ENCODE measurements at places on chromosomes 4 and X.
A peak's percentile ranks its signal among the peaks of the same experiment; 100 is the strongest.

DNA sequence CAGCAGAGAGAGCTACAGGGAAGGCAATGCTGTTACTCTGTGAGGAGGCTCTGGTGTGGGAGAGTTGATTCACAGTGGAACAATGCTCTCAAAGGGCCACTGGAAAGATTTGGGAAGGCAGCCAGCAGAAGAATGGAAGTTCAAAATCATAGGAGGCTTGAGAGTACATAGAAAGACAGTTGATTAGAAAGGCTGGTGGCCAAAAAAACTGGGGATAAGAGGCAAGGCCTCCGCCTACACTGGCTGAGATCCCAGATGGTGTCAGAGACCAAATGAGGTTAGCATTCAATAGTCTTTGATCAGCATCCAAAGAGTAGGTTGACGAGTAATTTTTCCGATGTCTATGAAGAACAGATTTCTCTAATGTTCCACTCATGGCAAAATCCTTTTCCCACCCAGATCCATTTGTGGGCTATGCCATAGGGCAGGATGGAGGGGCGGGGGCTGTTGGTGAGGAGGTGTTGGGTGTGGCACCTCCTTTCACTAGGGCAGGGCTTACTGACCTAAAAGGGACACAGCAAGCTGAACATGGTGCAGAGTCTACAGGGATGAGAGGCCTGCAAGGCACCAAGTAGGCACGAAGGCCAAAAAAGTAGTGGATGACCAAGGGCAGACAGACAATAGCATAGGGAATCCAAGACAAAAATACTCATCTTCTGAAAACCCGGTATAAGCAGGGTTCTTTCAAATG is 15.1 kb downstream of the TEC start:
- no peak for DNase-seq

DNA sequence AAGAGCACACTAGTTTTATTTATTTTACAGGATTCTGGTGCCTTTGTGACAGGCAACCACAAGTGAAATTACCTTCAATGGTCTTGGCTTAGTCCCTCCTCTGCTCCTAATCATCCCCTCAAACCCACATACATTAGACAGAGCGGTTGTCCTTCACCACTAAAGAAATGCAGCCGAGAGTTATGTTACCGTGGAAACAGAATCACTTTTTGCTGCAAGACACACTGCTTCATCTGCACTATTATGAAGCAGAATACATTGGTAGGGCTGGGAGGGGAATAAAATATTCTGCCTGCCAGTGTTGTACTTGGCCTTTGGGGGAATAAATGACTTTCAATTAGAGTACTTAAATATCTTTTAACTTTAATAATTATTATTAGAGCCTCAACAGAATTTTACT is 75.2 kb downstream of the ARHGEF38 start:
- DNase-seq: no peak

DNA sequence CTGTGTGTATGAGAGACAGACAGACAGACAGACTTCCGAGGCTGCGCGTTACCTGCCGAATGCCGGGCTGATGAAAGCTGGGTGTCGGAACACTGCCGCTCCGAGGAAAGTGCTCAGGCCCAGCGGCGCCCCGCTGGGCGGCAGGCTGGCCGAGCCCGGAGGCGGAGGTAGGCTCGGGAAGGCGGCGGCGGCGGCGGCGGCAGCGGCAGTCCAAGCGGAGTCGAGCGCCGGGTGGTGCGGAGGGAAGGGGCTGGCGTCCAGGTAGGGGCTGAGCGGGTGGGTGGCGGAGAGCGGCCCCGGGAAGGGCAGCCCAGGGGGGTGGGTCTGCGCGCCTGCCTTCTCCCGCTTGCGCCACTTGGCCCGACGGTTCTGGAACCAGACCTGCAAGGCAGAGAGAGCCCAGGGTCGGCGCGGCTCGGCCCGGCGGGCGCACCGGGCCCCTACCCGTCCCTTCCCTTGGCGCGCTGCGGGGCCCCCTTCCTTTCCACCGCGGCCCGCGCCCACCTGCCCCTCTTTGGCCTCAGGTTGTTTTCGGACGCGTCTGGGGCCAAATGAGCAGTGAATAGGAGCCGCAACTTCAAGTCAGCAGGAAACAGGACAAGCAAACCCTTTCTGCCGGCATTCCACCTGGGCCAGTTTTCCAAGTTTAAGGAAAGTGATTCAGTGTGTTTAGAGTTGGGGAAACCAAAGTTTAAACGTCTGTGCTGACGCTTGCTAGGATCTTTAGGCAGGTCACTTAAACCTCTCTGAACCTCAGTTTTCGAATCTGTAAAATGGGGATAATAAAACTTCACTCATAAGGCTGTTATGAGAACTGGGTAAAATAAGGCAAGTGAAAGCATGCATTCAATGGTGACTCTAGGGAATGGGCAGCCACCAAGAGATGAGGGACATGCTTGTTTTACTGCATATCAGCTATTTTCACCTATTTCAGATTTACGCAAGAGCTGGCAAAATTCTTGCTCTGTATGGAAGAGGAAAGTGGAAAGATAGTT is 8.4 kb downstream of the ARX start:
- DNase-seq: no peak

GRCh38 chrX:38277802-38278201 is 49.5 kb downstream of the RPGR start:
- no peak for DNase-seq

GRCh38 chr4:48109413-48110263 is 24.4 kb downstream of the TXK start:
- peak; percentile 8 for DNase-seq

GRCh38 chrX:142201113-142201512 is 4.0 kb downstream of the MAGEC2 start:
- DNase-seq: no peak

DNA sequence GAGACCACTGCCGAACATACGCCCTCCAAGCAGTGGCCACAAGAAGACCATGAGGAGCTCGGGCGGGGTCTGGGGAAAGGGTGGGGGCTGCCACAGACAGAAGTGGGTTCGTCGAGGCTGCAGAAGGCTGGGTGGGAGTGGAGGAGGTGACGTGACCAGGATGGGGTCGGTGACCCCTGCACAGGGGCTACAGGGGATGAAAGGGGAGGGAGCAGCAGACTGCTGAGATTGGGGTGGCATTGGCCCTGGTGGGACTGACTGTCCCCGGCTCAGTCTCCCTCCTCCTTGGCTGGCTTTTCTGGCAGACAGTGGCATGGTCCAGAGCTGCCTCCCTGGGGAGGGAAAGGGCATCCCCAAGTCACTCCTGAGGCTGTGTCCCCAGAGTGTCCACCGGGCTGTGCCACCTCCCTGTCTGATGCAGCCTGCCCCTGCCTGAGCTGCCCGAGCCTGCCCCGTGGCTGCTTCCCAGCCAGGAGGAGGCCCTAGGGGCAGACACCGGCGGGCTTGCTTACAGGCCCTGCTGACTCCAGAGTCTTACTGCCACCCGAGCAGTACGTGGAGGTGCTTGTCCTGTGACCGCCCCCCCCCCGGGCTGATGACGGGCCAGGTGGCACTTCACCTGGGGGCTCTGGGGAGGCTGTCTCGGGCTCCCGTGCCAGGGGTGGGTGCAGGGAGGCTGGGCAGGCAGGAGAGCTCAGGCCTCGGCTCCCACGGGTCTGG is 7.2 kb downstream of the SH3BP2 start:
- DNase-seq: no peak

- DNase-seq: no peak
Observed at GRCh38 chr4:75490155-75490554, 24.0 kb downstream of the RCHY1 start.

- no peak for DNase-seq
Observed at GRCh38 chr4:126532527-126532926, 1100.2 kb upstream of the INTU start.

DNA sequence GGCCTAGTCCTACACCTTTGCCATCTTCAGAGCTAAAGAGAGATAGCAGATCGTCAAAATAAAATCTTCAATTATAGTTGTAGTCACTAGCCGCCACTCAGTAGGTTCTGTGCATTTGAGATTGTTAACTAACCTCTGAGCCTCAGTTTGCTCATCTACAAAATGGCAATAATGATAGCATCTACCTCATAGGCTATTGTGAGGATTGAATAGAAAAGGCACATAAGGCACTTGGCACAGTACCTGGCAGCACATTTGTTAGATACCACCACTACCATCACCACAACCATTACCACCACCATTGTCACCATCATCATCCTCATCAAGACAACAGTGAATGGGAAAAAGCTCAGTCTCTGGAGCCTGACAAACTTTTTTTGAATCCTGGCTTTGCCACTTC is 134.6 kb downstream of the AMMECR1 start:
- no peak for DNase-seq

GRCh38 chr4:169791527-169792156 is 33.9 kb upstream of the HPF1 start:
- peak; percentile 62 for DNase-seq

DNA sequence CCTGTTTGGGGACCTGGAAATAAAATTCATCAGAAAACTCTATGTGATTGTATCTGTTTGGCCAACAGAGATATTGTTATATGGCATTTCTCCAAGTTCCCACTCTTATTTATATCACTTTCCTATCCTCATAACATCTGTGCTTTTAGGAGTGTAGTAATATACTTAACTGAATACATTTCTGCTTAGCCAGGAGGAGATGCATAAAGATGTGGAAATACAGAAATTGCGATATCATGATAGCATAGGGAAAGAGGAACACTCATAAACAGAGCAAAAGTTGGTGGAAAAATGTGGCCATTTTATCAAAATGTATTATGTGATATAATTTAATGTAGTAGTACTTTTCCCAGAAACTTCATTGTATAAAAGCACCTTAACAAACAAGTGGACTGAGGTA is 46.1 kb upstream of the TSPAN7 start:
- no peak for DNase-seq

DNA sequence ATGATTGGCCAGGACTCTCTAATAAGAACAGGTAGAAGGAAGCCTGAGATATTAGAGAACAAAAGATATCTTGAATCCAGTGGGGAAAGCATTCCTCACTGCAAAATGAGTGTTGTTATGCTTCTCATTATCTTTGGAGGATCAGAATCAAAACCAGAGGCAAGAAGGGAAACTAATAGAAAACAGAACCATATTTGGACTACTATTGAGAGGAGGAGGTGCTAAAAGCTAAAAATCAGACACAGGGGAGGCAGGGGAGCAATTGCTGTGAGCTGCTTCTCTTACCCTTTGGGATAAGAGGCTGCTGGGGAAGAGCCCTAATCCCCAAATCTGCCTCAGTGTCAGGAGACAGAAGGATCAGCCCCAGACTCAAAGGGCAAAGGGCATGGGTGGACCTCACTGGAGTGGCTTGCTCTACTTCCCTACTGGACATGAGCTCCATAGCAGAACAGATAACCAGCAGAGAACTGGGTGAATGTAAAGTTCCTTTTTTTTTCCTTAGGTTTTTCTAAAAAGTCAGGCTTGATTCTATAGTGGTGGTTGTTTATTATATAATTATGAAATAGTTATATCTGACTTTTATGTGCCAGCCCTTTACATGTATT is 60.1 kb downstream of the SEPTIN11 start:
- DNase-seq: no peak

DNA sequence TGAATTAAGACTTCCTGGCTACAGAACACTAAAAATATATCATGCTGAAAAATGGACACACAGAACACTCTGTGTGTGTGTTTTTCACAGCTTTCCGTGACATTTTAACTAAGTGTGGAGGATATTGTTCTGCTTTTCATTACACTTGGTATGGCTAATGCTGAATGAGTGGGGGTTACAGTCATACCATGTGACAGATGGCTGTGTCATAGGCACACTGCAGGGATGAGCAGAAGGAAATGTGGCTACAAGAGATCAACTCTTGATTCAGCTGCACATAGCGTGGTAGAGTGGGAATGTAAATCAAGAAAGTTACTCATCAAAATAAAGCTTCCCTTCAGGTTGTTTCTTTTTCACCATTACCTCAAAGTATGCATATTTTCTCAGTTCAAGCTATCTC is 669.8 kb downstream of the IQCM start:
- DNase-seq: no peak

DNA sequence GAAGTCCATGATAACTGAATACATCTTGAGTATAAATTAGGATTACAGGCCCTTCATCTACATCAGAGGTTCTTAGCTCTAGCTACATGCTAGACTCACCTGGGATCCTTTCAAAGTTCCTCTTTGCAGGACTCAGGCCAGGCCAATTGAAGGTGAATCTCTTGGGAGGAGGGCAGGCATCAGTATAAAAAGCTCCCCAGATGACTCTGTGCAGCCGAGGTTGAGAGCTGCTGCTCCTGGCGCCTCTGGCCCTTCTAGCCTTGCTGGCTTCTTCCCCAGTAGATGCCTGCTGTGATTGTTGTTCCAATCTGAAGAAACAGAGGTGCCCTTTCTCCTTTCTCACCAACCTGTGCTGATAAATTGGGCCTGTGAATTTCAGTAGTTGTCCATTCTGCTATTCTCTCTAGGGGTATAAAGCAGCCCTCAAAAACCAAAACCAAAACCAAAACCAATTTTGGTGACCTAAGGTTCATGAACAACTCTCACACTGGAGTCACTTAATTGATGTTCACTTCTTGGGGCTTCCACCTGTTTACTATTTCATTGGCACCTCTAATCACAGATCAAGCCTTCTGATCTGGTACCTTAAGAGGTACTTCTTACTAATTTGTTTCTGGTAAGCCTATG is 78.7 kb downstream of the SUPT20HL2 start:
- DNase-seq: no peak

DNA sequence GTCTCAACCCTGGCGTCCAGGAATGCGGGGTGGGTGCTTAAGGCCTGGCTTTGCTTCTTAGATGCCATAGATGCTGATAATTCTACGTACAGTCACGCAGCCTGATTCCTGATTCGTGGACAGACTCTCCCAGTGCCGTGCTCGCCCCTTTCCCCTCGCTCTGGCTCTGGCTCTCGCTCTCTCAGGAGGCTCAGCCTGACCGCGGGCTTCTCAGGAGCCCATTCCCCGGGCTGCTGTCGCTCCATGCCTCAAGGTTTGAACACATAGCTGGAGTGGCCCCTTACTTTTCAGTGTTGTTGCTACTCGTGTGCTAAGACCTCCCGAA is 59.2 kb upstream of the ZC4H2 start:
- DNase-seq: no peak

Measured in COLO829 (cell line).